ENCODE measurements at places on chromosomes 7 and 10.

GRCh38 chr7:34070511-34071323, 165.4 kb downstream of the BMPER start:
- no peaks in the 10 kb centered on the region for H3K4me1 ChIP-seq
- H3K27ac ChIP-seq: no peak overlapping the region
- no peak overlapping the region for H3K4me3 ChIP-seq
- H3K36me3 ChIP-seq: no peaks in the 10 kb centered on the region
- H3K27me3 ChIP-seq: no peaks in the 10 kb centered on the region

DNA sequence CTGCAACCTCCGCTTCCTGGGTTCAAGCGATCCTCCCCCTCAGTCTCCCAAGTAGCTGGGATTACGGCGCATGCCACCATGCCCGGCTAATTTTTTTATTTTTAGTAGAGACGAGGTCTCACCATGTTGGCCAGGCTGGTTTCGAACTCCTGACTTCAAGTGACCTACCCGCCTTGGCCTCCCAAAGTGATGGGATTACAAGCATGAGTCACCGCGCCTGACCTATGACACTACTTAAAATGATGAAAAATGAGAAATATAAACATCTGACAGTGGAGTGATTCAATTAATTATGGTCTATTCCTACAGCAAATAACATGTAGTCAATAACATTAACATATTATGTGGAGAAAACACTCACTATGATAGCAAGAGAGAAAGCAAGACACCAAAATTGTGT, 2.2 kb downstream of the BRAT1 start:
- H3K36me3 ChIP-seq: peaks cover 25% of the 10 kb centered on the region
- no peak for DNase-seq
- H3K27me3 ChIP-seq: no peaks in the 10 kb centered on the region
- peak overlapping the region; percentile 89 for H3K4me3 ChIP-seq
- no peak overlapping the region for H3K27ac ChIP-seq

GRCh38 chr7:155710530-155710929, 66.1 kb downstream of the RBM33 start:
- H3K36me3 ChIP-seq: peaks cover 39% of the 10 kb centered on the region
- H3K4me3 ChIP-seq: no peak overlapping the region
- peaks cover 17% of the 10 kb centered on the region for H3K4me1 ChIP-seq
- H3K27me3 ChIP-seq: no peaks in the 10 kb centered on the region

DNA sequence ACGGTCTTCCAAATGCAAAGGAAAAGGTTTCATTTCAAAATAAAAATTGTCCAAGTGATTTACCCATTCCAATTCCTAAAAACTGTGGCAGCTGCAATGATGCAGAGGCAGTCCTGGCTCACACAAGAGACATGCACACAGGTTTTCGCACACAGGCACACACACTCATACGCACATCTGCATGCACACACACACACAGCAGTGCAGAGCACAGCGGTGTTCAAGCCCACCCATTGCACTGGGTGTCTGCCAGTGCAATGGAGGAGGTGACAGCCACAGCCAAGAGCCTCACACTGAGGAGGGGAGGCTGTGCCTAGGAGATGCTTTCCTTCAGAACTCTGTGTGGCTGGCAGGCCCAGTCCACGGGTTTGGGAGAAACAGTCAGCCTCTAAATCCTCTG, 123.7 kb downstream of the SLIT1 start:
- no peaks in the 10 kb centered on the region for H3K36me3 ChIP-seq
- no peak overlapping the region for H3K4me3 ChIP-seq
- no peaks in the 10 kb centered on the region for H3K4me1 ChIP-seq
- no peak overlapping the region for H3K27ac ChIP-seq
- no peak for DNase-seq
- H3K27me3 ChIP-seq: no peaks in the 10 kb centered on the region

DNA sequence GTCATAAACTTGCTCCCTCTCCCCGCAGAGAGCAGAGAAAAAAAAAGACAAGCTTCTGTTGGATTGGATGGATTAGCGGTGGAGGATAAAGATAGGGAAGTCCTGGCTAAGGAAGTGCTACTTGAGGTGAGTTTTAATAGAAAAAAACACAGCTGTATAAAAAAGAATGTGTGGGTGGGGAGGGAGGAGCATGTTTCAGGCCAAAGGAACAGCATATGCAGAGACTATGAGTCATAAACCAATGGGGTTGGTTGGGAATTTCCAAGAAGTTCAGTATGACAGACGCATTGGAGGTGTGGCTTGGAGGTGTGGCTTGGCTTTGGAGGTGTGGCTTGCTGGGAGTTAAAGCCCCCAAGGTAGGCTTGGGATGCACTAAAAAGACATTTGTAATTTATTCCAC, 103.0 kb upstream of the LSM8 start:
- peaks cover 13% of the 10 kb centered on the region for H3K4me1 ChIP-seq
- no peak overlapping the region for H3K4me3 ChIP-seq
- no peak overlapping the region for H3K27ac ChIP-seq
- DNase-seq: peak; percentile 64
- peaks cover 21% of the 10 kb centered on the region for H3K27me3 ChIP-seq

DNA sequence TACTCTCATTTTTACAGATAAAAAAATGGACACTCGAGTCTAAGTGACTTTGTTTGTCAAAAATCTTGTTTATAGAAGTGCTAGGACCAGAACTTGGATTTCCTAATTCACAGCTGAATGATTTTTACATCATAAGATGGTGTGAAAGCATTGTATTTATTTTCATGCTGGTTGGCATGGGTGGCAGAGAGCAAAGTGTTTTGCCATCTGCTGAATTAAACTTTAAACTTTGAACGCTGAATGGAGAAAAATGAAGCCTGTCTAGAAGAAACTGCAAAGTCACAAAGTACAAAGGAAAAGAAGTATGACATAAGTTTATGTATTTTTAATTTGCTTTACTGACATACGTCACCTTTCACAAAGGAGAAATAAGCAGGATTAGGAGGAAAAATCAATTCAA, 142.0 kb downstream of the NRBF2 start:
- no peak overlapping the region for H3K27ac ChIP-seq
- no peaks in the 10 kb centered on the region for H3K27me3 ChIP-seq
- H3K4me1 ChIP-seq: peaks cover 23% of the 10 kb centered on the region
- no peak for DNase-seq

GRCh38 chr10:35388197-35388596, 51.9 kb downstream of the CCNY start:
- peaks cover 43% of the 10 kb centered on the region for H3K4me1 ChIP-seq
- no peak overlapping the region for H3K27ac ChIP-seq
- no peaks in the 10 kb centered on the region for H3K27me3 ChIP-seq
- peaks cover 24% of the 10 kb centered on the region for H3K36me3 ChIP-seq
- no peak for DNase-seq

DNA sequence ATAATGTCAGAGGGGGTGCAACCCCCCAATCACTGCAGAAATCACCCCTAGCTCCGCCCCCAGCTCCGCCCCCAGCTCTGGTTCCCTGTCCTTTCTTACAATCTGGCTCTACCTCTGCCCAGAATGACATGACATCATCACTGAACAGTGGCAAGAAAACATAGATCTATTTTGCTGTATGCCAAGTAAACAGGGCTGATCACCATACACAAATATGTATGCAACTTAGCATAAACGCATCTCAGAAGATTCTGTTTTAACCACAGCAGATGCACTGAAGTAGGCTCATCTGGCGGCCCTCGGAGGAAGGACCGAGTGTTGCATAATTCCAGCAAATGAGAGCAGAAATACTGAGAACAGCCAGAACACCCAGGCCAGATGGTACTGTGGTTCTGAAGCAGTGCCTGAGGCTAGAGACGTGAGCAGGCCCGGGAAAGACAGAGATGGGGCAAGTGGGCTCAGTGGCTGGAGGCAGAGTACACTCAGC, 293.3 kb upstream of the KLF14 start:
- no peaks in the 10 kb centered on the region for H3K27me3 ChIP-seq
- H3K27ac ChIP-seq: peak overlapping the region; percentile 79
- peaks cover 49% of the 10 kb centered on the region for H3K36me3 ChIP-seq
- peak; percentile 66 for DNase-seq
- H3K4me1 ChIP-seq: peaks cover 87% of the 10 kb centered on the region

DNA sequence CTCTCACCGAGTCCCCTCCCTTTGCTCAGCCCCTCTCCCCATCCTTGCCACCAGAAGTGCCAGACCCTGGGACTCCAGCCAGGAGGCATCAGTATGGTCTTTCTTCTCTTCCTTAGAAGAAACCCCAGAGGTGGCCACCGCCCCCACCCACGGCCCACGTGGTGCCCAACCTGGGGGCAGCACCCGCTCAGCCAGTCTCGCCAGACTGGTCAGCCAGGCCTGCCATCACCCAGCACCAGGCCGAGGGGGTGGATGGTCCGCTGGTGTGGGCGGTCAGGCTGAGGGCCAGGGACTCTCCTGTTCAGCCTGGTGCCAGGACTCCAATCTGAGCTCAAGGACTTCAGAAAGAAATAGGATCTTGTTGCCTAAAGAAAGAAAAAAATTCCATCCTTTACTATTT, 5.8 kb upstream of the CLDN4 start:
- H3K4me3 ChIP-seq: no peak overlapping the region
- no peaks in the 10 kb centered on the region for H3K36me3 ChIP-seq
- H3K27me3 ChIP-seq: peaks cover 1% of the 10 kb centered on the region
- H3K4me1 ChIP-seq: peaks cover 25% of the 10 kb centered on the region

DNA sequence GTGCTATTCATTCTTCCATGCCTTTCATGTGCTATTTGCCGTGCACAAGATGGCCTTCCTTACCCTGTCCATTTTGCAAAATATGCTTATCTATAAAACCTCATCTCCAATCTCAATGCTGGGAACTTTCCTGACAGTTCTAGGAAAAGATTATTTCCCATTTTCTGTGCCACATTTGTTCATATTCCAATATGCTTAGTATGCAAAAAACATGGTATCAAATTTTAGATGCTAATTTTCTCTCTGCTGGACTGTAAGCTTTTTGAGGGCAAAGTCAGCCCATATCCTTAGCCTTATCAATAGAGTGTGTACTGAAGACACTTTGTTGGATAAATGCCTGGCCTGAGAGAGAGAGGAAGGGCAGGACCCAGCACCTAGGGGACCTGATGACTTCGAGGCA, 39.4 kb downstream of the MGAM2 start:
- H3K36me3 ChIP-seq: no peaks in the 10 kb centered on the region
- no peak overlapping the region for H3K4me3 ChIP-seq
- H3K27ac ChIP-seq: no peak overlapping the region

DNA sequence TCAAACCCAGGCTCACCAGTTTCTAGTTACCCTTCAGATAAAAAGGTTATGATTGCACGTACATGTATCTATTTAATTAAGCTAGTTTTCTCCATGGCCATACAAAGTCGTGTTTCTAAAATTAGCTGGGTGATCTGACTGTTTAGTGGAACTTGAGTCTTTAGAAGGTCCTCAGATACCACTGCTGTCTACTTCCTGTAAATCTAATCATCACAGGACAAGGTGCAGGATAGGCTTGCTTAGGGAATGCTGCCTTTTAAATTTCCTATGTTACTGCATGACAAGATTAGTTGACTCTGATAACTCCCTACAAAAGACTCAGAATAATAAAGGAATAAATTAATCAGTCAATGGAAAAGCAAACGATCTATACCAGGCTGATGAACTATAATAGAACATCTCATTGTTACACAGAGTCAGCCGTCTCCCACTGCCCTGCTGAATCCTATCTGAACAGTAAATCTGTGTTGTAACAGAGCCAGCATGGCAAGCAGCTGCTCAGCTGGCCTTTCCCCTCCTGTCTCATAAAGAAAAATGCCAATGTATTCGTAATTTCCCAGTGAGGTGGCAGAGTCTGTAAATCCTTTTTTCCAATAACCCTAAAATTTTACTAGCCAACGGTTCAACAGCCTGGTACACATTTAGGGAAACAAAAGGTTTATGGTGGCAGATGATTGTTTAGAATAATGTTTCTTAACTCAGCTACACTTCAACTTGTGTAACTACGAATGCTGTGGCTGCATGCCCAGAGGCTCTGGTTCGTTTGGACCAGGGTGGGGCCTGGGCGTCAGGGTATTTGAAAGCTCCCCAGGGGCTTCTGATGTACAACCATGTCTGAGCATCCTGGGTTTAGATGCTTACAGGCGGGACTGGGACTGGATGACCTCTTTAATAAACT, 318.0 kb downstream of the PAXIP1 start:
- no peaks in the 10 kb centered on the region for H3K36me3 ChIP-seq
- no peak for DNase-seq
- no peak overlapping the region for H3K4me3 ChIP-seq
- H3K4me1 ChIP-seq: no peaks in the 10 kb centered on the region
- no peaks in the 10 kb centered on the region for H3K27me3 ChIP-seq
- H3K27ac ChIP-seq: no peak overlapping the region

DNA sequence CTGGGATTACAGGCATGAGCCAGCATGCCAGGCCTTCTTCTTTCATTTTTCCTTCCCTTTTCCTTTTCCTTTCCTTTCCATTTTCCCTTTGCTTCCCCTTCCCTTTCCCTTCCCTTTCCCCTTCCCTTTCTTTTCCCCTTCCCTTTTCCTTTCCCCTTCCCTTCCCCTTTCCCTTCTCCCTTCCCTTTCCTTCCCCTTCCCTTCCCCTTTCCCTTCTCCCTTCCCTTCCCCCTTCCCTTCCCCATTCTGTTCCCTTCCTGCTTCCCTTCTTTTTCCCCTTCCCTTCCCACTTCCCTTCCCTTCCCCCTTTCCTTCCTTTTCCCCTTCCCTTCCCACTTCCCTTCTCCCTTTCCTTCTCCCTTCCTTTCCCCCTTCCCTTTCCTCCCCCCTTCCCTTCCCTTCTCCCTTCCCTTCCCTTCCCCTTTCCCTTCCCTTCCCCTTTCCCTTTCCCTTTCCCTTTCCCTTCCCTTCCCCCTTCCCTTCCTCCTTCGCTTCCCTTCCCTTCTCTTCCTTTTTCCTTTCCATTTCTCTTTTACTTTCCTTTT, 712.2 kb upstream of the POM121L12 start:
- no peaks in the 10 kb centered on the region for H3K4me1 ChIP-seq
- no peak overlapping the region for H3K4me3 ChIP-seq
- no peak for DNase-seq

- DNase-seq: no peak
- no peaks in the 10 kb centered on the region for H3K36me3 ChIP-seq
- no peaks in the 10 kb centered on the region for H3K27me3 ChIP-seq
- peaks cover 5% of the 10 kb centered on the region for H3K4me1 ChIP-seq
- H3K27ac ChIP-seq: no peak within 1 kb of the TSS
Measured at GRCh38 chr7:76424413-76425111, at the start of gene ZP3. TSS of gene ZP3 (plus strand) at chr7:76424950. CDS start at chr7:76424965, 15 bp downstream.

GRCh38 chr7:32039000-32039756, 31.0 kb downstream of the PDE1C start:
- no peak overlapping the region for H3K27ac ChIP-seq
- H3K36me3 ChIP-seq: no peaks in the 10 kb centered on the region
- H3K4me1 ChIP-seq: no peaks in the 10 kb centered on the region
- no peak for DNase-seq
- H3K4me3 ChIP-seq: no peak overlapping the region
- H3K27me3 ChIP-seq: no peaks in the 10 kb centered on the region
